Tibial nerve (tissue), 4 donors: ENCODE measurements at places on chromosomes 16 and 17. TPM values are rescaled to one million over a fixed set of nuclear protein-coding genes. Genes with fewer than 3 reads are reported as not detected.

- H3K4me1 ChIP-seq = peaks cover 40% of the 10 kb centered on the region
- no peak overlapping the region for H3K27ac ChIP-seq
- no peak overlapping the region for H3K4me3 ChIP-seq
These were observed 1.0 kb upstream of the RAB26 start for GRCh38 chr16:2147378-2147777.

DNA sequence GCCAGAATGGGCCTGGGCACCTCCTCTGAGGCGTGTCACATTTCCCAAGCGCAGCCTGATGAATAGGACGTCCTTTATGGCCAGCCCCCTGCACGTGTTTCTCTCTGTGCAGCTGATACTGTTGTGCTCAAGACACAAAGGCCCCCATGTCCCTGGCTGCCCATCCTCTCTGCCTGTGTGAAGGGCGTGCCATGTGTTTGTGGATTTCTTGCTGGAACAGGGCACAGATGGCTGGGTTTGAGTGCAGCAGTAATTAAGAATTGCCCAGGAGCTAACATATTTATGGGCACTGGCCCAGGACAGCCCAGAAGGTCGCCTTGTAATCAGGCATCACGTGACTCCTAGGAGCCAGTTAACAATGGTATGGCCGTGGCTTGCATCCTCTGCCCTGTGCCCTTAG lies 181.1 kb downstream of the CCDC182 start:
- no peak overlapping the region for H3K27ac ChIP-seq
- no peaks in the 10 kb centered on the region for H3K4me1 ChIP-seq
- H3K27me3 ChIP-seq = no peaks in the 10 kb centered on the region
- H3K36me3 ChIP-seq = no peaks in the 10 kb centered on the region

- no peak for DNase-seq
- no peak overlapping the region for H3K27ac ChIP-seq
- H3K4me3 ChIP-seq = no peak overlapping the region
- no peaks in the 10 kb centered on the region for H3K4me1 ChIP-seq
- H3K27me3 ChIP-seq = no peaks in the 10 kb centered on the region
These were observed 3.1 kb upstream of the KRTAP3-2 start for GRCh38 chr17:41002814-41003213.

Gene PERCC1
- total RNA-seq = 1.1 TPM
